ENCODE measurements at places on chromosomes 11 and 22.

DNA sequence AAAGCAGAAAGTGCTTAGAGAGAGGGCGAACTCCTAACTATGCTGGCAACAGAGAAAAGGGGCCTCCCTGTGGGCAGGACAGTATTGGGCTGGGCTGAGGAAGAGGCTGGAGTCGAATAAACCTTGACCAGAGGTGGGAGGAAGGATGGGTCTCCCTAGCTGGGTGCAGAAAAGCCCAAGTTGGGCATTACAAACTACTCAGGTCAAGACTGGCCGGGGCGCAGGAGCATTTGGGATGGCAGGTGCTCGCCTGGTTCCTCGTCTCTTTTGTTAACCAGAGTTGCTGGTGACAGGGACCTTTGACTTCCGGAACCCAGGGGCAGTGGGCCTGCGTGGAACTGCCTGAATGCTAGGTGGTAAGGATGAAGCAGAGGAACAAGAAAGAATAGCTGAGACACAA, 80.3 kb upstream of the SHISAL1 start:
- no peak for DNase-seq

- peak; percentile 50 for DNase-seq
Observed at GRCh38 chr11:112103446-112103845, 16.8 kb downstream of the SDHD start.

GRCh38 chr11:65862191-65862735, 2.0 kb downstream of the MUS81 start:
- no peak for DNase-seq

- DNase-seq, result no peak
Observed at GRCh38 chr11:121515335-121515671, 62.5 kb upstream of the SORL1-AS1 start.

- DNase-seq, result no peak
Observed at GRCh38 chr11:98589967-98590366, 430.8 kb upstream of the CNTN5 start.

- no peak for DNase-seq
Observed at GRCh38 chr11:12319988-12320387, 57.4 kb upstream of the PARVA start.

DNA sequence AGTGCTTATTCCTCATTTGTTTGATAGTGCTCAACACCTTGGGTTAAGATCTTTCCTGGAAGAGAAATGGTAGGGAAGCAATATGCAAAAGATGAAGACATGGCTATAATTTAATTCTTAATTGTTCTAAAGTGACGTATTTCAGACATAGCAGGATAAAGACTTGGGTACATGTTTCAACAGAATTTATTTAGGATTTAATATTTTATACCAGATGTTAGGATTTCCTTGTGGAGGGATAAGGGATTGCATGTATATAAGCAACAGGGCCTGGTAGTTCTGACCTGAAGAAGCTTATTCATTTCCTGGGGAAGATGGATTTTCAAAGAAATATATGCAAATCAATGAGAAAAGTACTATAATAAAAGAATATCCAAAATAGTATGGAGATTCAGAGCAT, 163.8 kb downstream of the FAT3 start:
- no peak for DNase-seq

DNA sequence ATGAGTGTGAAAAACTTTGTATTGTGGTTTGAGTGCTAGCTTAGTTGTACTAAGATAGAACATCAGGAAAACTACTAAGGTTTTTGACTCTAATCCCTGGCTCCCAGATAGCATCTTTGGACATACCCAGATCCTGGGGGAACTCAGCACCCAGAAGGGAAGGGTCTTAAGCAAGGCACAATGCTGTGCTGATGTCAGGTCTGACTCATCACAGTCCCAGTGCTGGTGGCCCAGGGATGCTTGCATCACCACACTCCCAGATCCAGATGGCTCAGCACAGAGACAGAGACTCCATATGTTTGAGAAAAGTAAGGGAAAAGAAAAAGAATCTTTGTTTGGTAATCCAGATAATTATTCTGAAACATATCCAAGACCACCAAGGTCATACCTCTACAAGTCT, 18.3 kb upstream of the OR56A3 start:
- no peak for DNase-seq

- DNase-seq, result no peak
Observed at GRCh38 chr22:44442186-44442815, 55.7 kb downstream of the RTL6 start.

Measured in AML-193 (cell line).